Omental fat pad (tissue), 4 donors: ENCODE measurements at places on chromosomes 1 and 21.
A peak's percentile ranks its signal among the peaks of the same experiment; 100 is the strongest.

DNA sequence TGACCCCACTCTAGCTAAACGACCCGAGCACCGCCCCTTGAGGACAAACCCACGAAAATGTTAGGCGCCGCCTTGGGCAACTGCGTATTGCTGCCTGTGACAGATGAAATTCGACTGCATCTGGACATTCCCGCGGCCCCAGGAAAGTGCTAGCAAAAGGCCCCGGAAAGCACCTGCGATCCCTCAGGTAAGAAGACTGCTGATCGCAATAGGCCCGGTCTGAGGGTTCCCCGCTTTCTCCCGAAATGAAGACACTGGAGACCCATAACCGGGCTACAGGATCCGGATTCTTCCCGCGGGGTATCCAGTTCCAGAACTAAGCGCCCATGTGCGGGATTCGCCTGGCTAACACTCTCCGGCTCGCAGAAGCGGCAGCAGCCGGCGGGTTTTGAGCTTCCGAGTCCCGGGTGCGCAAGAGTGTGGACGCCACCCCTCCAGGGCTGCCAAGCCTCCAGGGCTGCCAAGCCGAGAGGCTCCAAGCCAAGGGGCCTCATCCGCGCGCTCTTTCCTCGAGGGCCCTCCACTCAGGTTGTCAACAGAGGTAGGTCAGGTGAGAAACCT is 157.9 kb upstream of the NBPF11 start:
- DNase-seq = no peak

DNA sequence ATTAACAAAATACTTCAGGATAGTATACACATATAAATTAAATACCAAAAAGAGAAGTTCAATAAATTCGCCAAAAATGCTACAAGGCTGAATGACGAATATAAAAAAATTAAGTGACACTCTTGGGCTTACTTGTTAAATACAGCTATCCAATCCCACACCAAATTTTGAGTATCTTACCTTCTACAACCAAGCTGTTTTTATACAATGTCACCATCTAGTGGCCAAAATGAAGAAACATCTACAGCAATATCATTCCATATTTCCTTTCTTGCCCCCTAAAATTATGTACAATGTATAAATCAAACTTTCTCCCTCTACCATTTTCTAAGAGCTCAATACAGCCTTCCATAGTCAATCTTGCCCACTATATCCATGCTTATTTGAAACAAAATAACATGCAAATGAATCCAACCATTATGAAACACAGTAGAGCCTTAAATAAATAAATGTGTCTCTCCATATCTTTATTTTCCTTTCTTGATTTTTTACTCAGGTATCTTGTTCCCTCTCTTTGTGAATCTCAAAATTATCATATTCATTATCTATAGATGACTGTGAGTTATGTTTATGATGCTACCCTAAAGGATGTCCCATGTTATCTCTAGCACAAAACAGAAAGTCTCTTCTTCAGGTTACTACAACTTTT is 86.3 kb downstream of the ACBD6 start:
- DNase-seq = no peak

DNA sequence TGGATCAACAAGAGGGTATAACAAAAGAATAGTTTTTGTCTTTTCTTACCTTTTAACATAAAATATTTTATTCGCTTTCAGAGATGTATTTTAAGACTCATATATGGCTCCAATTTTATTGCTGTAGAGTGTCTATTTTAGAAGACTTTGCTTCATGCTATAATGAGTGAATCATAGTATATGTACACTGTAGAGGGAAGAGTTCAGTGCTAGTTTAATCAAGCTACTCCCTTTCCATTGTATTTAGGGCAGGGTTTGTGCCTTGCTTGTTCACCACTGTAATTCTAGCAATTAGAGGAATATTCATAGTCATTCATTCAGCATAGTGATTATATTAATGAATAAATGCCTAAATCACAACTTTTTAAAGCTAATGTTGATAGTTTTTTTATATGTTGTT is 78.8 kb downstream of the CEP350 start:
- no peak for DNase-seq

- DNase-seq = no peak
These were observed 13.1 kb downstream of the SDC3 start for GRCh38 chr1:30895382-30895943.

- no peak for DNase-seq
These were observed 871 bp upstream of the ERICH3 start for GRCh38 chr1:74674278-74675048.

GRCh38 chr1:21324368-21325141 is 34.3 kb upstream of the ECE1 start:
- peak; percentile 47 for DNase-seq

DNA sequence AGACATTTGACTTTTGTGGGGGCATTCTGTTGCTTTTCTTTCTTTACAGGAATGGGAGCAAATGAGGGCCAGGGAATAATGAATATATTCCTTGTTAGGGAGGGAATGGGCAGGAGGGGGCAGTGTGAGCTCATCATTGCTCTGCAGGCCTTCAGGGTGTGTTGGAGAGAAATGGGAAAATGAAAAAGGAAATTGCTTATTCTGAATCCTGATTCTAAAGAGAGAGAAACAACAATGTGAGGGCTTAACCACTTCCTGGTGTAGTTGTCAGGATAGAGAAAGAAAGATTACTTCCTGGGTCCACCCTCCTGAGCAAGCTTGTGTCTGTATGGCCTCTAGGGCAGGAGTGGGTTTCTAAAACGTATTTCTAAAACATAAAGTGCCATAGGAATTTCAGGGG is 28.3 kb downstream of the VANGL2 start:
- no peak for DNase-seq

DNA sequence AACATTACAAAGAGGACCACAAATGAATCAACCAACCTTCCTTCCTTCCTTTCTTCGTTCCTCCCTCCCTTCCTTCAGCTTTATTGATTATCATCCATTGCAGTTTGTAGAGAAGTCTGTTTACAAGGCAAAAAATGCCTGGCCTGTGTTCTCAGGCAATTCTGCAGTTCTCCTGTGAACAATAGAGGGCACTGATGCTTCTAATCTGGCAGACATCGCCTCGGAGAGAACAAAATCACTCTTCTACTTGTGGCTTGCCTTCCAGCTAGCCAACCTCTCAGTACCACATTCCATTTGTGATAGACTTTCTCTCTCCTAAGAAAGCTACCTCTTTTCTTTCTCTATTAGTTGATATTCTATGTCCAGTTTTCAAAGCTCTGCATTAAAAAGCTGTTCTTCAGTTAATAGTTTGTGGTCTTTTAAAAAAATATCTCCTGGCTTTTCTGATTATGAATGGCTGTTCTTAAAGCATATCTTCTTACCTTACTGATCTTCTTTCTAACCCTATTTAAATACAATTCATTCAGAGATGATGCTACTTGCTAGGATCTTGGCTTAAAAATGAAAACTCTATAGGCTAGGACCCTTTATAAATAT is 26.9 kb upstream of the ESRRG start:
- DNase-seq = no peak

- DNase-seq = no peak
These were observed 98.5 kb upstream of the POGK start for GRCh38 chr1:166740668-166741276.

DNA sequence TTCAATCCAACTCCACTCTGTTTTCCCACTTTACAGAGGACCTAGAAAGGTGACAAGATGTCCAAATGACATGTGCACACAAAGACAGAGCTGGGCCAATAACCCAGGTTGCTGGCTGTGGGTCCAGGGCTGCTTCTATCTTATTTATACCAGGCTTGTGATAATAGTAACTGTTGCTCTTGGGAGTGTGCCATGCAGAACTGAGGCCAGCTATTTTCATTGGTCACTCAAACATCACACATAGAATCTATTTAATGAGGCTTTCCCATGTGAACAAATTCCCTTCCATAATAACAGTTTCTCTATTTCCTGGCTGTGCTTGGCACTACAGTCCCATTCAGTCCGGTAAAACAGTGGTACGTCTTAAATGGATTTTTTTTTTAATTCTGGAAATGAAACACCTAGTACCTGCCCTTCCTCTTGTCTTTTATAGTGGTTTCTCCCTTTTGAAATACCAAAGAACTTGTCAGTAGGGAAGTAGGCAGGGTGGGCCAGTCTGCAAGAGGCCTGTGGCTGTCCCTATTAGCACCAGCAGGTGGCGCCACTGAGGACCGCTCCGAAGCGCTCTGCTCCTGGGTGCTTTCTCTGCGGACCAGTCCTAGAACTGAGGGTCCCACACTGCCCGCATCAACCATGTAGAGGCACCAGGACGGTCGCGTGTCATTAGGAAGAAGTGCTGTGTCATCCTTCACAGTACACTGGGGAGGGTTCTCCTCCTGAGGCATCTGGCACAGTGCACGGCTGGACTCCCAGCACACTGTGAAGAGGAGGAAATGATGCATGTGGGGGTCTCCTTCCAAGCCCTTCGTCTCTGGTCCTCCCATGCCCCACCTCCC is 52.1 kb downstream of the GPR161 start:
- peak; percentile 38 for DNase-seq

DNA sequence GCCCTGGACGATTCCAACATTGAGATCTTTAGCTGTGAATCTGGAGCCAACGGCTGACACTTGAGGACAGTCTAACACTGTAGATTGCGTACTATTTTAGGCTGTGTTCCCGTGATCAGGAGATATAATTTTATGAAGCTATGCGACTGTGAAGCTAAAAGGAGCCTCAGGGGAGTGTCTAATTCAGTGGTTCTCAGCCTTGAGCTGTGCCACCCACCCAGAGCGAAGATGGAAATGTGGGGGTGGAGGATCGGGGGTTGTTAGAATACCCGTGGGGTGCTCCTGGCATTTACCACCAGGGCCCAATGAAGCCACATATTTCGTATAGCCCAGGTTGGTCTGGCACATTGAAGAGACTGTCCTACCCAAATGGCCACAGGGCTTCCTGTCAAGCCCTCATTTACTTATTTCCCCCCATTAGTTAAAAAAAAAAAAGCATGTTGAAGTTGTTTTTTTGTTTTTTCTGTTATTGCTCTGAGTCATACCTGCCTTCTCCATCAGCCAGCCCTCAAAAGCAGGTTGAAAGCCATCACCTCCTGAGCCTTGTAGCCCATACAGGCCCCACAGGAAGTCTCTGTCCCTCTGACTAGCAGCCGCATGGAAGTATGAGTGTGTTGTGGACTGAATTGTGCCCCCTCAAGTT is 141.7 kb downstream of the GALNT2 start:
- DNase-seq = no peak

GRCh38 chr1:208024406-208024805 is 113.5 kb upstream of the CD34 start:
- no peak for DNase-seq

DNA sequence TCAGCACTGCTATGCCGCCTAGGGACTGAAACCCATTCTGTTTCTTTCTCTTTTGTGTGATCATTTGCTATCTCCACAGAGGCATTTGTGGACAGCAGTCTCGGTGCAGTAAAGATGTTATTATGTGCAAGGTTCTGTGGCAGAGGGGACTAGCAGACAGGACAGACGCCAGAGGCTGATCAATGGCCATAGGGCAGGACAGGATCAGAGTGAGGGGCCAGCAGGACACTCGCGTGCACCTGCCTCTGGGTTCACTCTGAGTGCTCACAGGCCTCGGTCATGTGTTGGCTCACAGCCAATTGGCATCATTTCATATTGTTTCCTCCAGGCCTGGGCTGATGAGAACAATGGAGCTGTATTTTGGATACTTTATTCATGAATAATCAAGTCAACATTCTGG is 212.6 kb downstream of the TGFB2 start:
- DNase-seq = no peak

DNA sequence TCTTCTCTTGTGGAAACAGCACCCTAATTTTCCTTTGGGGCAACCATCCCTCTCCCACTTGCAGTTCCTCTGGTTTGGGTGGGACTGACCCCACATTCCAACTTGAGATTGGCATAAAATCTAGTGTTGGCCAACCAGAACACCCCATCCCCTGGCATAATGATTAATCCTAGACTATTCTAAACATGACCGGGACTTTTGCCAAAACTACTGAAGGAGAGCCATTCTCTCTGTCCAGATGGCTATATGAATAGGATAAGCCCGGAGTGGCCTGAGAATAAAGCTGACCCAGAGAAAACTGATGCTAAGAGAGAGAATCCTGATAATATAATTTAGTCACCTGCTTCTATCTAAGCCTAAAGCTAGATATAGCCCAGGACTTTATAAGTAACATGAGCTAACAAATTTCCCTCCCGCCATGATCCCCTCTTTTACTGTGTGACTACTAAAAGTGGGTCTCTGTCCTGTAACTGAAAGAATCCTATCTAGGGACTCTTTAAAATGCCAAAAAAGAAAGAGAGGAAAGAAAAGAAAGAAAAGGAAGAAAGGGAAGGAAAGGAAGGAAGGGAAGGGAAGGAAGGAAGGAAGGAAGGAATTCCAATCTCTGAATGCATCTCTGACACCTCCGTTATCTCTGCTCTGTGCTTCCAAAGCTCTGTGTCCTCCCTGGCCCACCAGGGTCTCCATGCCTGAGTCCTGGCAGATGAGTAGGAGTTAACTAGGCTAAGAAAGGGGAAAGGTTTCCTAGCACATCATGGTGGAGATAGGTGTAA is 28.0 kb upstream of the NRDC start:
- no peak for DNase-seq

GRCh38 chr1:28031173-28031572 is 57.2 kb downstream of the EYA3 start:
- DNase-seq = no peak

GRCh38 chr1:23424293-23425192 is at the start of gene TCEA3:
TSS of gene TCEA3 (minus strand) at chr1:23424748. CDS start at chr1:23424633, 115 bp downstream.
- DNase-seq = no peak

DNA sequence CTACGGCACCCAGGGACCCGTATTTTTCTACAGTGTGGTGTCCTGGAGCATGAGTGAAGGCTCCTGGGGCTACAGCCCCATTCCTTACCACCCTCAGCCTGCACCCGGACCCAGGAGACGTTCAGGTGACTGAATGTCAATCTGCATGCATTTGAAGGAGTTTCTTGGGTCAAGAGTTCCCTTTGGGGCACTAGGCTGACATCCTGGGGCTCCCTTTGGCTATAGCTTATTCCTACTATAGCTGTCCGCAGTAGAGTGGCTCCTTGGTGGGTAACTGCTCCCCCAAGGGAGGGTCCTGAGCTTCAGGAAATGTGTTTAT is 19.9 kb upstream of the LRRN2 start:
- no peak for DNase-seq

GRCh38 chr1:172955161-172955815 is 95.5 kb downstream of the TNFSF18 start:
- no peak for DNase-seq

GRCh38 chr1:42944246-42944928 is 14.3 kb downstream of the SLC2A1 start:
- DNase-seq = no peak

DNA sequence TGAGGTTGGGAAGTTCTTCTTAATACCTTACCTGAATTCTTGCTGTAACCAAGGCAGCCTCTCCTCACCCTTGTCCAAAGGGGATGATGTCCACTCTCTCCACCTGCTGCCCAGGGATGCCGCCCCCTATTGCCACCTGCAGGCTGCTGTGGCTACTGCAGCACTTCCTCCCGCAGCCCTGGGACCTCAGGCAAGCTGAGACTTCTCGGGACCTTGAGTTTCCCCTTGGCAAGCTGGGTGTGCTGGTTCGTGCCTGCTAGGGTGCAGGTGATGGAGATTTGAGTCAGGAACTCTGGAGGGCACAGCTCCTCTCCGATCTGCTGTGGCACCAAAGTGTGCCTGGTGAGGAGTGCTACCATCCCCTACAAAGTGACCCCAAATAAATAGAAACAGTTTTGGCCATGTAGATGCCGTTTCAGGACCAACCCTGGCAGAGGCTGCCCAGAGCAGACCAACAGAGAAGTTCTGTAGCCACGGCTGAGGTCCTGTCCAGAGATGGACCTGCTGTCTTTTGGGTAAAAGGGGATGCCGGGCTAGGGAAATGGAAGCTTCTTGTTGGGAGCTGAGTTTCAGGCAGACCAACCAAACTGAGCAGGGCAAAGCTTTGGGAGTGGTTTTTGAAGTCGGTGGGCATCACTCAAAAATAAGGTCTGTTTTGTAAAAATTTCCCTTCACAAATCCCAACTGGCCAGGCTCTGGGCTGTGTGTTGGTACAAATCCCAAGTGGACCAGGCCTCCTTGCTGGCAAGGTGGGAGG is 31.7 kb downstream of the RUNX3 start:
- DNase-seq = peak; percentile 25
